Fibroblast of pulmonary artery (primary cell): ENCODE measurements at places on chromosomes 3 and 15.
A peak's percentile ranks its signal among the peaks of the same experiment; 100 is the strongest.

- no peak for DNase-seq
Observed at GRCh38 chr15:20646529-20647142, 105.0 kb upstream of the GOLGA6L6 start.

- DNase-seq: peak; percentile 11
Observed at GRCh38 chr15:25572191-25572590, 133.4 kb upstream of the UBE3A start.

GRCh38 chr3:154844863-154845262 is 235.3 kb upstream of the MME start:
- DNase-seq: no peak

DNA sequence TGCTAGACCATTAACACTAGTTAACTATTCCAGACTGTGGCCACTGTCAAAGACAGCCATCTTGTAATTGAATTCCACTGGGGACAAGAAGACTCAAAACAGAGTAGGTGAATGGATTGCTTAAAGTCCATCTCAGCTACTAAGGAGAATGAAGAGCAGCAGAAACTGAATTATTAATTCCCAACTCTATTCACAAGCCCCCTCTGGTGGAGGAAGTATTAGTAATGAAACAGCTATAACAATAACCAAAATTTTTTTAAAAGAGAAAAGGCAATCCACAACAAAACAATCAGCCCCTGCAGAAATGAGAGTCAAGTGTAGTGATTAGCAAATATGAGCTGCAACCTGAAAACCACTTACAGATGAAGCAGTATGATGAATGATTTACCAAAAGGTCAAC is 302.8 kb downstream of the FHIT start:
- peak; percentile 7 for DNase-seq

- DNase-seq: no peak
Observed at GRCh38 chr3:101913168-101913567, 63.9 kb downstream of the NFKBIZ start.

GRCh38 chr3:63968612-63969350 is 54.5 kb downstream of the PSMD6 start:
- DNase-seq: no peak

GRCh38 chr3:103907567-103907966 is 1459.1 kb upstream of the ALCAM start:
- no peak for DNase-seq

DNA sequence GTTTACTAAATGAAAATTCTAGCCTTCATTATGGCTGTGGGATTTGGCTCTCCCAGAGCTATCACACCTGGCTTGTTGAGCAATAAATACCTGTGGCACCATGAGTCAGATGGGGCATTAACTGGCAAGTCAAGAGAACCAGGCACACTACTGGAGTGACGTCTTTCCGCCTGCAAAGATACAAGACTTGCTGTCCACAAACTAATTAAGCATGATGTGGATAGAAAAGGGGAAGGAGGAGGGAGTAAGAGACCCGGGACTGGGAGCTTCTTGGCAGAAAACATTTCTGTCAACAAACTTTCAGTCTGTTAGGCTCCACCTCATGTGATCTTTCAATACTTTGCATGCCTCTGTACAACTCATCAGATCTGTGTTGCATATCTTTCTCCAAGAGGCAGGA is 56.5 kb downstream of the CLDN1 start:
- DNase-seq: peak; percentile 72

DNA sequence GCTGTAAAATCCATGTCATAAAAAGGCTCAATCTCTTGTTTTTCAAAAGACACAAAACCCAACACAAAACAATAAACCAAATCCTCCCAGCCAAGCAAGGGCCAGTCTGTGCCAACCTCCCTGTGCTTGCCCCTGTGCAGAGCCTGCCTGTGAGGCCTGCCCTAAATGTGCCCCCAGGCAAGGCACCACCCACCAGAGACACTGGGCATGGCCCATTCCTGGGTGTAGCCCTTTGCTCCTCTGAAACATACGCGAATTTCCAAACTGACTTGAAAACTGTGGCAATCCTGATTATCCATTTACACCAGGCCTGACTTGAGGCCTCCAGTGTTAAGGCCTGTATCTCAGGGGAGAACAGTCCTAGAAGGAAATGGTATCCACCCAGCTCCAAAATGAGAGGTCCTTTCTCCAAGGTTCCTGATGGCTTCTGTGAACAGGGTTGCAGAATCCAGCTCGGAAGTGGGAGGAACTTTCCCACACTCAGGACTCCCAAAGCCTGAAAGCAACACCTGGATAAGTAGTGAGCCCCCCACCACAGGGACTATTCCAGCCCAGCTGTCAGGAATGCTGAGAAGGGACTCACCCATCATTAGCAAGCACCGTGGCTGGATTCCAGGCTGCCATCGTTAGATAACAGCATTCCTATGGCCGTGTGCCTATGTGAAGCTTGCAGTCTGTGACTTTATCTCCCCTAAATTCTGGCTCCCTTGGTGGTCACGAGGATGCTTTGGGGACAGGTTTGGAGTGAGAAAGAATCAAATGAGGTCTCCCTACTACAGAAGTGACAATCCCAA is 61.8 kb downstream of the CACNA2D2 start:
- no peak for DNase-seq

- peak; percentile 84 for DNase-seq
Observed at GRCh38 chr3:111989061-111989678, 9.6 kb upstream of the TAGLN3 start.

DNA sequence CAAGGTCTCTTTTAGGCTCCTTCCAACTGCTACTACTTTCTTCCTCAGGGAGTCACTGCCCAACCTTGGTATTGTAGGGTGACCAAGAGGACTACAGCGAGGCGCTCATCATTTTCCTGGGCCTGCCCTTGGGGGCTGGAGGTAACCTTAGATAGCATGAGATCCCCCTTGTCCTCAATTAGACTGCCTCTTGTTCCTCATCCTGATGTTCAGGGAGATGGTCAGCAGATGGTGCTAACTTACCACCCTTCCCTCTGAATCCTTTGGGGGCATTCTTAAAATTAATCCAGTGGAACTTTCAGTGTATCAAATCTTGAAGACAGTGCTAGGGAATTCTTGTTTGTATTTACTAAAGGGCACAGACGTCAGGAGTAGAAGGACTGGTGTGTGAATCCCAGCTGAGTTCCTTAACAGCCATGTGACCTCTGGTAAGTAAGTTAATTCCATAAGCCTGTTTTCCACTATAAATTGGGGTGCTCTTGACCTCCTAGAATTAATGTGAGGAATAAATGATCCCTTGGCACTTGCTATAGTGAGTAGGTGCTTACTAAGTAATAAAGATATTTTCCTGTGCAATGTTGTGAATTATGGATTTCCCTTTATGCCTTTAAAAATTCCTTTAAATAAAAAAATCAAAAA is 4.1 kb upstream of the CLPX start:
- peak; percentile 80 for DNase-seq
